ENCODE measurements at places on chromosomes 3 and 15. TPM values are rescaled to one million over a fixed set of nuclear protein-coding genes. Genes with fewer than 3 reads are reported as not detected.

GNAT1 gene
- not detected for total RNA-seq

KLHL6 gene
- 72.6 TPM for total RNA-seq

PDZRN3 gene
- not detected for total RNA-seq

TRIM71 gene
- not detected for total RNA-seq

CHRM5 gene
- not detected for total RNA-seq

RTP3 gene
- not detected for total RNA-seq

EPHB1 gene
- not detected for total RNA-seq

KIF23 gene
- 0.30 TPM for total RNA-seq

EOMES gene
- 1.4 TPM for total RNA-seq

DNA sequence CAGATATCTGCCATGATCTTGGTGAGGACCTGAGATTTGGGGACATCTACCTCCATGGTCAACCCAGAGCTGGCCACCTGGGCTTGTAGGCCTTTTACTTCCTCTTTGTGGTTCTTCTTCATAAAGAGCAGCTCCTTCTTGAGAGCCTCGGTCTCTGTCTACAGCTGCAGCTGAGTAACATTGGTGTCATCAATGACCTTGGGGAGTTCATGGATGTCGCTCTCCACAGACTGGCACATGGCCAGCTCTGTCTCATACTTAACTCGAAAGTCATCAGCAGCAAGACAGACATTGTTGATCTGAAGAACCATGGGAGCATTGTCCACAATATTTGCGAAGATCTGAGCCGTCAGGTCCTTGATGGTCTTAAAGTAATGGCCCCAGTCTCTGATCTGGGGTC lies 15.7 kb upstream of the RASA2 start:
- no peak for DNase-seq

DNA sequence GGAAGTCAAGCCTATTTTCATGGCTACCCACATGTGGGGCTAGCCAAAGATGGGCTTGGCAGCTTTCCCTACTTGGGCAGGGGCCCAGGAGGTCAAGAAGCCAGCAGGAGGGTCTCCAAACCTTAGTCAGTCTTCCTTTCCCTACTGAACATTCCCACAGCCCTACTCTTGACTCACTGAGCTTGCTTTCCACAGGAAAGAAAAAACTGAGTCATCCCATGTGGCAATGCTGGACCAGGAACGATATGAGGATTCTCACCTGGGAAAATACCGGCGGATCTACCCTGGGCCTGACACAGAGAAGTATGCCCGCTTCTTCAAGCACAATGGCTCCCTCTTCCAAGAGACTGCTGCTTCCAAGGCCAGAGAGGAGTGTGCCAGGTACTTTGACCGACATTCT lies 3.7 kb upstream of the NGRN start:
- no peak for DNase-seq

DNA sequence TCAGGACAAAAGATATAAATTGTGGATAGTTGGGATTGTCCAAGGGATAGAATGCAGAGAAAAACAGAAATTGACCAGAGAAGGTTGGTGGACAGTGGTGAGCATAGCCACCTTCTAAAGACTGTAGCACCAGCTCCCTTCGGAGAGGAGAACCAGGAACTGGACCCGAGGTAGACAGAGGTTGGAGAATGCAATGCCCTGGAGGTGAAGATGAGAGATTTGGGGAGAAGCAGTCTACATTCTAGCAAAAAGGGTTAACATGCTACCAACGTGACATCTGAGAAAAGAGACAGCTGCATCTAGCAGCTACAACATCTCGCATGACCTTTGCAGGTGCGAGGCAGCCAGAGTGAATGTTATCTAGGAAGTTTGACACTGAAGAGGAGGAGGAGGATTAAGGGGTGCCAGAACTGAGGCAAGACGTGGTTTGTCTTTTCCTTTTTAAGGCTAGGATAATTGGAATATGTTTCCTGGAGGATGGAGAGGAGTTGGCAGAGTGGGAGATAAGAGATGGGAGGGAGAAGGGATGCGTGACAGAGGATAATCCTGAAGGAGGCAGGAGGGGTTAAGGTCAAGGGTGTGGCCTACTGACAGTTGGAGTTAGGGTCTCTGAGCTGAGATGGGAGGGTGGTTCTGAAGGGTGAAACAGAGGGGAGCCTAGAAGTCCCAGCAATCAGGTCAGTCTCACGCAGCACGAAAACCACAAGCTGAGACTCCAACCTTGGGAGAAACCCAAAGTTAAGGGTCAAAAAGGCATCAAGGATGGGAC lies 103.7 kb upstream of the NR2E3 start:
- DNase-seq, result no peak

DNA sequence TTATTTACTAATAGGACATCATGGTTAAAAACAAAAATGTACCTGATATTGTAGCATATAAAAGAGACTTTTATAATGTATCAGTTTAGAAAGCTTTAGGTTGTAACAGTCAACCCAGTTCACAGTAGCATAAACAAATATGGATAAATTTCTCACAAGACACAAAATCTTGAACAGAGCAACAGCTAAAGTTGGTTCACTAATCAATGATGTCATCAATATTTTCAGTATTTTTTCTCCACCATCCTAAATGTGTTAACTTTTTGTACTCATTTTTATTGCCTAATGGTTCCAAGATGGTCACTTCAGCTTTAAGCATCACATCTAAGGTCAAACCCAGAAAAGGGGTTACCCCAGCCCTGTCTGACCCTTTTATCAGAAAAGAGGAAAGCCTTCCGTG lies 21.2 kb upstream of the NRG4 start:
- DNase-seq, result no peak

DNA sequence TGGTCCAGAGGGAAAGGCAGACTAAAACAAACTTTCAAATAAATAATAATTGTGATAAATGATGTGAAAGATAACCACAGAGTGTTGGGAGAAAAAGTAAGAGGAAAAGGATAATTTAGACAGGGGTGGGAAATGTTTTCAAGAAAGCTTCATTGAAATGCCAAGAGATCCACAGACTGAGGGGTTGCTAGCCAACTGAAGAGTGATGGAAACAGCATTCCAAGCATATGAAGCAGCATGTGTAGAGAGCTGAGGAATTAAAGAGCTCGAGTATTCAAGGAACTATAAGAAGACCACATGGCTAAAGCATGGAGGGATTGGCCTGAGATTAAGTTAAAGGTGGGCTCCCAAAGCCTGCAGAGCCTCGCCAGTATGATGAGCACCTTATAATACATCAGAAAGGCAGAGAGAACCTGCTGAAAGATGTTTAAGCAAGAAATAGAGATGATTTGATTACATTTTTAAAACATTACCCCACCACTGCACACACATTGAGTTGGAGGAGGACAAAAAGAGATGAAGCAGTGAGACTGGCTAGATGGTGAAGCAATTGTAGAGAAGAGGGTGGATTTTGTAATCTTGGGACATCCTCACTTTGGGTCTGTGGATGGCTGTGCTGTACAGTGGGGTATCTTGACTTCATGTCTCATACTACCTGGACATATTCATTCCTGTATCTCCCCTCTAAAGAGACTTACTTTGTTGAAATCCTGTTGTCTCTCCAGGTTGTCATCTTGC lies 100.8 kb downstream of the STAC start:
- no peak for DNase-seq

DNA sequence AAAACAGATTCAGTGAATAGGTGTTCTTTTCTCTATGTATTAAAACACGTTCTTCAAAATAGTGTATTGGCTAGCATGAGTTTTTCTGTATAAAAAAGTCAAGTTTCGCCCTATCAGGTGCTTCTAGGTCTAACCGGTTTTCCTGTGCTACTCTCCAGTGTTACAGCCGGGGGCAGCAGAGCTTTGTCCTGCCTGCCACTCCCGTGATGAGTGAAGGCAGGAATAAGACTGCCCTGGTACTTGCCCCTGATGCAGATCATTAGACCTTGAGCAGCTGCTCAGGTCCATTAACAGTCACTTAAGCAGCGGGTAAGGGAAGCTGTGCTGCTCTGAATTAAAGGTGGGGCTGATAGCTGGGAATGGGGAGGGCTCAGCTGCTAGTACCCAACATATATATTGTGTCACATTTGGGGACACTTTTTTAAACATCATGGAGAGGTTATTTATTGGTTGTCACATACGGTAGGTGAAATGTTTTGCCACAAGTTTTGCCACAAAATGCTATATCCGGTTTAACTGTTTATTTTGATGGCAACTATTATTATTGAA lies 1.3 kb upstream of the UNC13C start:
- no peak for DNase-seq

DNA sequence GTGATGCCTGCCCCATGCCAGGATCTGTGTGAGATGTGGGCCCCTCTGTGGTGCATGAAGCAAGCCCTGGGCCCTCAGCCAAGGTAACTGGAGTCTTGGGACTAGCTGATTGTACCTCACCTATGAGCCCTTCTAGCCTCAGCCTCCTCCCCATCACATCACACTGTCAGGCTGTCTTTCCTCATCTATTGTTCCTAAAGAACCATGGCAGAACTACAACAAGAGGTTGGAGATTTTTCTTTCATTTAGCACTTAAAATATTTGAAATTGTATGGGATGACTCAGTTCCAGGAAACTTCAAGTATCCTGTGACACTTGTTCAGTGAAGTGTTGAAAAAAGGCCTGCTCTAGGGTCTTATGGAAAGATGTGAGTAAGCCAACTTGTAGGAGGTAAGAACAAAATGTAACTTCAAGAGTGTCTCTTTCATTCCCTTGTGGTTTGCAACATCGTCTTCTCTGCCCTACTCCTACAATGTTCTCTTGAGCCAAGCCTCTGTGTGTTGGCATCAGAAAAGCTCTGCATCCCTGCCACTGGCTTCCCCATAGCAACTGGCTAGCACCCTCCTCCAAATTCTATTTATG lies 58.7 kb upstream of the TIPARP start:
- no peak for DNase-seq

GRCh38 chr3:51340989-51341636 lies 44.0 kb upstream of the MANF start:
- DNase-seq, result no peak

DNA sequence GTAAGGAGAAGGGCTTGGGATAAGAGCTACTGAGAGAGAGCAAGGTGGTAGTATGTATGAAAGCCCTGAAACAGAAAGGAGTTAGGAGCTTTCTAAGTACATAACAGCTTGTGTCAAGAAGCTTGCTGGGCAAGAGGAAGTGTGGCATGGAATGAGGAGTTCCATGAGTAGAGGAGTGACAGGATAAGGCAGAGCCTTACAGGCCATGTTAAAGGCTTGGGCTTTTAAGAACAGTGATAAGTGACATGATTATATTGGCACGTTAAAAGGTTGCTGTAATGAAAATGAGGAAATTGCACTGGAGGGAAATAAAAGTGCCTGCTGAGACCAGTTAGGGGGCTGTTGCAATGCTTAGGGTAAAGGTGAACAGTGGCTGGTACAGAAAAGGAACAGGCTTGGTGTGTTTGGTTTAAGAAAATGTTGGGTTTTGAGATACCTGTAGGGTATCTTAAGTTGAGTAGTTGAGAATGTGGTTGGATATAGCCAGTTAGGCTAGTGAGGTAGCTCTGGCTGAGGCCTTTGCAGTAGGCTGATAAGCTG lies 49.0 kb downstream of the MEF2A start:
- DNase-seq, result no peak

DNA sequence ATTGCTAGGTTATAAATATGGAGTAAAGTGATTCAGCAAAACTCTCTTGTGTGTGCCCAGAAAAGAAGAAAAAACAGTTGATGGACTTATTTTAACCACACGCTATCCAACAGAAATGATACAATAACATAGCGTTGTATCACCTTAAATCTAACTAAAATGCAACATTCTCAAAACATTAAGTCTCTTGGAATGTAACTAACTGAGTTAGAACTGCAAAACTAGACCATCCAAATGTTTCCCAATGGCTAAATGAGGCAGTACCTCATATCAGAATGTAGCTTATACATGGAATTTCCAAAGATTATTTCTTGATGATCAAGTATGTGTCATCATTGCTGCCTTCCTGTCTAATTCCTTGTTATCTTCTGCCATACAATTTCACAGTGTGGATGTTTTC lies 187.9 kb downstream of the CNTN3 start:
- no peak for DNase-seq

DNA sequence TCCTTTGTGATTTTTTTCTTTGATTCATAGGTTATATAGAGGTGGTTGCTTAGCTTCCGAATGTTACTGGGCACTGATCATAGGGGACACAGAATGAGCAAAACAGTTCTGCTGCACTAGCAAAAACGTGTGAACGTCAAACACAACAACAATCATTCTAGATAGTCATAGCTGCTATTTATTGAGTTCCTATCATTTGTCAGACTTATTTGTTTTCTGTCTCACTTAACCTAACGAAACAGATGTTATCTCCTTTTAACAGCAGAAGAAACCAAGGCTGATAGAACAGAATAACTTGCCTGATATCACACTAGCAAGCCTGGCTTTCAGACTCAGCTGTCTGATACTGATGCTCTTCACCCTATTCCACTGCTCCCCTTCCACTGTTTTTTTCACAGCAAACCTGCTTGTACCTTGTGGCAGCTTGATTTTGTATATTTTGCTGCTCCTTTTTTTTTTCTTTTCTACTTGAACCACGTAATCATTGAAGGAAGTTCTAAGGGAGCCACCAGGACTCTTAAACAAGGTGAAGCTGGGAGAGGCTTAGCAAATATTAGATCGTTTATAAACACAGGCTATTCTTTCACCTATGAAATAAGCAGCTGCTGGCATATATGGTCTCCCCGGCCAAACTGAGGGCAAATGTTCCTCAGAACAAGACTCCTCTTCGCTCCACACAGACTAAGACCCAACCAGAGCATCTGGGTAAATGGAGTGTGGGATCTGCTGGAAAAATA lies 78.8 kb downstream of the MCF2L2 start:
- no peak for DNase-seq

- no peak for DNase-seq
Measured at GRCh38 chr3:78887029-78887428, 880.8 kb downstream of the ROBO1 start.

GRCh38 chr3:194871864-194872668 lies 186.4 kb downstream of the FAM43A start:
- no peak for DNase-seq

DNA sequence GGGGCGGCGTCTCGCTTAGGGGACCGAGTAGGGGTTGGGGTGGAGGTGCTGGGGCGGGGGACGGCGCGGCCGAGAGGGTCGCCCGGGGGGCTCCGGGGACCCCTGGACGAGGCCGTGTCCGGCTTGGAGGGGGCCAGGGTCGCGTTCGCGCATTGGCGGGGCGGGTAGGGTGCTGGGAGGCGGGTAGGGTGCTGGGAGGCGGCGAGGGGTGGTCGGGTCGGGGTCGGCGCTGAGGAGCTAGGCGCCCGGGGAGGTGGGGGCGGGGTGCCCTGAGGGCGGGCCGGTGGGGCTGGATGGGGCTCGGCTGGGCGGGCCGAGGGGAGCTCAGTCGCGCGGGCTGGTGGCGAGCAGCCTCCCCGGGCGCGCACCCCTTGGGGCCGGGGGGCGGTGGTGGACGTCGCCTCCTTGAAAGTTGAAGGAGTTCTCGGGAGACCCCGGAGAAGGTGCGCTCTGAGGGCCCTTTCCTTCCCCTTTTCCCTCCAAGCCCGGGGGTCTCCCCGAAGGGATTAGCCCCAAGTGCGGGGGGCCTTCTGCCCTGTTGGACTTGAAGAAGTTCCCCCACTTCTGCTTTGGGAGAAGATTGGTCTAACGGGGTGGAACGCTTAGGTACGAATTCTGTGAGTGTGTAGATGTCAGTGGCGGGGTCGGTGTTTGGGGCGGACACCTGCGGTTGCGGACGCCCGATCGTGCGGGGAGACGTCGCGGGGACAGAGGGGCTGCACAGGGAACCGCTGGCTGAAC lies 543 bp downstream of the MEF2A start:
- peak; percentile 16 for DNase-seq

Measured in naive thymus-derived CD4-positive, alpha-beta T cell (primary cell).